ENCODE measurements at places on chromosomes 3 and 15. TPM values are rescaled to one million over a fixed set of nuclear protein-coding genes. Genes with fewer than 3 reads are reported as not detected.
A peak's percentile ranks its signal among the peaks of the same experiment; 100 is the strongest.

PLIN1 gene
- under 0.01 TPM for total RNA-seq

DNA sequence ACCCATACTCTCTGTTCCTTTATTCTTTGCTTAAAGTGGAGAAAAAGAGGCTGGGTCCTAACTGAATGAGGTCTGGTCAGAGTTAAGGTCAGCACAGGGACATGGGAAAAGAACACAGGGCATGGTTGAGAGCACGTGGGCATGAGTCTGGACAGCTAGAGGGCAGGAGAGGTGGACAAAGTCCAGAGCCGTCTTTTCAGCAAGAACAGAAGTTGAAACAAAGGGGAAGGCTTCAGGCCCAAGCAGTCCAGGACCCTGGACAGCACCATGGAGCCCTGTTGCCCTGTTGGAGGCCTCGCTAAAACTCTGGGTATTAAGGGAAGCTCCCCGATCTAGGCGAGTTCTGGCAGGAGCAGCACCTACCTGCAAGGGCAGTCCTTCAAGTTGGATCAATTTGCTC lies 50.7 kb downstream of the XYLB start:
- DNase-seq, result peak; percentile 38

GRCh38 chr3:45261333-45262110 lies 35.4 kb upstream of the TMEM158 start:
- no peak for DNase-seq

GUCA1C gene
- total RNA-seq, result not detected

NGRN gene
- 31.0 TPM for total RNA-seq

GRCh38 chr15:99957642-99958013 lies 224.4 kb upstream of the LYSMD4 start:
- DNase-seq, result no peak

GP5 gene
- total RNA-seq, result 0.27 TPM

DNA sequence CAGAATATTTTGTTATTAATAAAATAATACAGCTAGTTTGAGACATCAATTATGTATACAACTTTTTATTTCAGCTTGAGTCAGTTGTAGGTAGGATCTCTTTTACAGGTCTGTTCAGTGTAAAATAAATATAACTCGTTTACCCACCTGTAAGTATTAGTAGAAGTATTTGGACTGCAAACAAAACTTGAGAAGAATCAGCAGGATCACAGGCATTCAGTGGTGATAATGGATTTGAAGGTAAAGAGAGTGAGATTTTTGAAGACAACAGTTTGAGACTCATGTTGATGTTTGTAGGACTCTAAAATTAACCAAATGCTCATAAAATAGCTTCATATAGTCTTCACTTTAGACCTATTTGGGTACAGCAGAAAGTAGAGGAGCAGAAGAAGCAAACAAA lies 35.5 kb upstream of the CCNB2 start:
- DNase-seq, result no peak

DNA sequence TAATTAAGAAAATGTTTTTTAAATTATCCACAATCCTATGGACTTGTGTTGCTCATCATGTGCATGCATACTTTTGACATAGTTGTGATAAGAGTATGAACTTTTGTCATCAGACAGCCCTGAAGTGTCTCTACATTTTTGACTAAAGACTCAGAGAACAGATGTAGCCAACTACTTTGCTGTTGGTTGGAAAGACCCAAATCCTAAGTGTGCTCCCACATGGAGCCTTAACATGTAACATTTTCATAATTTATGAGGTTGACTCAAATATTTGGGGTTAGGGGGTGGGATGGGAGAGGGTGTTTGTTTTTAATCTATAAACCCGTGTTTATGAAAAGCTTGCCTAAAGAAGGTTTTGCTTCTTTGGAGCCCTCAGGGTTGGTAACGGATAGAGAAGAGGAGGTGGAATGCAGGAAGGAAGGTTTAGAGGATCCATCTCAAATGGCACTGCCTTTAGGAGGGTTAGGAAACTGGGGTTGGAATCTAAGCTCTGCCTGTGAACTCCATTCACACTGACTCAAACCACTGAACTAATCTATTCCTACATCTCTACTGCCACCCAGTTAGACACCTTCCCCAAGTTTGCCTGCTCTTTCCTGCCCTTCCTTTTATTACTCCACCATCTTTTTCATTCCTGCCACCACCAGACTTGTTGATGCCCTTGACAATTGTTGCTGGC lies 3.7 kb downstream of the BOC start:
- DNase-seq, result no peak

GRCh38 chr15:94246016-94246415 lies 14.7 kb downstream of the MCTP2 start:
- no peak for DNase-seq

GRCh38 chr15:77986891-77987764 lies 90.4 kb downstream of the TBC1D2B start:
- DNase-seq, result no peak

- no peak for DNase-seq
Observed at GRCh38 chr3:143330296-143330868, 210.8 kb downstream of the CHST2 start.

DNA sequence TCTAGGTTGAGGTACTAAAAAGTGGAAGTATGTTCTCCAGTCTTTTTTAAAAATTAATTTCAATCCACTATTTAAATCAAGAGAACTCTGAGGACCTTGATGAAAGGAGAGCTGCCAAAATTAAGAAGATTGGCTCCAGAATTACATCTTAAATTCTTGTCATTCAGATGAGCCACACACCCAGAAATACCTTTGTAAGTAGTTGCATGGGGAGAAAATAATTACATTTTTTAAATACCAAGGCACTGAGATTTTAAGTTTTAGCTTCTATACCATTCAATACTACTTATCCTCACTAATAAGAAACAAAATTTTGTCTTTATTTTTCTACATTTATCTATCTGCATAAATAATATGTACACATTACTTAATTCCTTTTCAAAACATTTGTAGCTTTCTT lies 1132.8 kb downstream of the OTOL1 start:
- no peak for DNase-seq

ITGA11 gene
- total RNA-seq, result 0.27 TPM

DNA sequence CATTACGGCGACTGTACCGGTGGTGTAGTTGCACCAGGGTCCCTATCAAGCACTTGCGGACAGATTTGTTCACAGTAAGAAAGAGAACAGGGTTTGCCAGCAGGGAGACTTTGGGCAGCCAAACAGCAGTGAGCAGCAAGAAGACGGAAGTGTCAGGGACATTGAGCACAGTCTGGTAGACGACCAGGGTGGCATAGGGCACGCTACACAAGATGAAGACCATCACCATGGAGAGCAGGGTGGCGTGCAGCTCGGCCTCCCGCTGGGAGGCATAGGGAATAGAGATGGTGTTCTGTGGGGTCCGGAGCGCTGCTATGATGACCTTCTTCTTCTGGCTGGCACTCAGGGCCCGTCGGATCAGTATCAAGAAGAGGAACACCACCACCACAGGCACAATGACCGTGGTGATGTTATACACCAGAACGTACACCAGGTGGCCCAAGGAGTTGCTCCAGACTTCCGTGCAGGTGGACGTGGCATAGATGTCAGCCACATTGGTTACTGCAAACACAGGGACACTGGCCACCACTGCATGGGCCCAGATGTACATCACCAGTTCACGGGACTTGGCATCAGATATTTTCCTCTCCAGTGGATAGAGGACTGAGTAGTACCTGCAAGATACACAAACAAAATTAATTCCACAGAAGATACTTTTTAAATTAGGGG lies 19.1 kb upstream of the FSIP1 start:
- peak; percentile 20 for DNase-seq

DNA sequence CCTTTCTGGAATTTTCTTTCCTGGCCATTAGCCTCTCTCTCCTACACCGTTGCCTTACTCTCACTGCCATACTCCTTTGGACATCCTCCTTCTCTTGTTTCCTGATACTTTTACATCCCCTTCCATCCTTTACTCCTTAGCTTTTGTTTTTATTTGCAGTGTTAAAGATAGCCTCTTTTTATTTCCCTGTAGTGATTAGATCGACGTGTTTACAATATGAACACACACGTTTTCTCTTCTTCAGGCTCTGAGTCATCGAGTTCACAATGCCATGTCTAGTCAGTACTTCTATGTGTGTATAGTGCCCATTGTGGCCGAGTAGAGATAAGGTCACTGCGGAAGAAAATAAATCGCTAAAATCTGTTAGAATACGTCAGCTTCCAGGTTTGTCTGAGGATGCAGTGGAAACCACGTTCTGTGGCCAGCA lies 208.5 kb downstream of the LPP start:
- DNase-seq, result no peak

- peak; percentile 11 for DNase-seq
Observed at GRCh38 chr3:151283907-151284461, 5.6 kb upstream of the P2RY14 start.

DNA sequence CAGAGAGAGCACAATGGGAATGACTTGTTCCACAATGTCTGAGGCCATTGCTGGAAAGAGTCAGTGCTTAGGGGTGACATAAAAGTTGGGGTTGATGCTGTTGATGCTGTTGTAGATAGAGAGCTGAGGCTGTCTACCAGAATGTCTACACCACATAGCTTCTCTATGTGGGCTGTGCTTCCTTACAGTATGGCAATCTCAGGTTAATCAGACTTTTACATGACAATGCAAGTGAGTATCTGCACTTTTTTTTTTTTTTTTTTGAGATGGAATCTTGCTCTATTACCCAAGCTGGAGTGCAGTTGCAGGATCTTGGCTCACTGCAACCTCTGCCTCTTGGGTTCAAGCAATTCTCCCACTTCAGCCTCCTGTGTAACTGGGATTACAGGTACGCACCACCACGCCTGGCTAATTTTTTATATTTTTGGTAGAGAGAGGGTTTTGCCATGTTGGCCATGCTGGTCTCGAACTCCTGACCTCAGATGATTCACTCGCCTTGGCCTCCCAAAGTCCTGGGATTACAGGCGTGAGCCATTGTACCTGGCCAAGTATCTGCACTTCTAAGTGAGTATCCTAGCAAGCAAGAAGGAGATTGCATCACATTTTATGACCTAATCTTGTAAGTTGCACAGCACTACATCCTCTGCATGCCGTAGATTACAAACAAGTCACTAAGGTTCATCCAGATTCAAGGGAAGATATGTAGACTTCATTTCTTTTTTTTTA lies 28.7 kb downstream of the DLEC1 start:
- no peak for DNase-seq

MYL3 gene
- total RNA-seq, result not detected

DNA sequence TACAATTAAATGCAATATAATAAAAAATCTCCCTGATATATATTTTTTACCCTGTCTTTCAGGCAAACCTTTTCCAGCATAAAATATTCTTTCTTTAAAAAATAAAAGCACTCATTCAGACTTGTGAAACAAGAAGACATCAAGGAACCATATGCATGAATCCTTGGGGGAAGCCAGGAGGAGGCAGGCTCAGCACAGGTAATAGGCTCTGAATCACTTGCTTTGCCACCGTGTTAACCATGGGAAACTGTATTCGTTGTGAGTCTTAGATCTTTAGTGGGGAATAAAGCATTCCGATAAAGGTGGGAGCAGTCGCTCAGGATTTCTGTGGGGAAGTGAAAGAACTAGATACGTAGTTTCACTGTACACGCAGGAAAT lies 42.4 kb downstream of the FBN1 start:
- no peak for DNase-seq

GRCh38 chr3:127342735-127343134 lies 54.9 kb upstream of the PRR20G start:
- no peak for DNase-seq

- peak; percentile 37 for DNase-seq
Observed at GRCh38 chr3:158918008-158918407, 116.2 kb downstream of the MFSD1 start.

CACNA2D3 gene
- total RNA-seq, result under 0.01 TPM

GRCh38 chr15:62844564-62845240 lies 197.8 kb upstream of the TPM1 start:
- DNase-seq, result no peak

TAGLN3 gene
- total RNA-seq, result not detected

DNA sequence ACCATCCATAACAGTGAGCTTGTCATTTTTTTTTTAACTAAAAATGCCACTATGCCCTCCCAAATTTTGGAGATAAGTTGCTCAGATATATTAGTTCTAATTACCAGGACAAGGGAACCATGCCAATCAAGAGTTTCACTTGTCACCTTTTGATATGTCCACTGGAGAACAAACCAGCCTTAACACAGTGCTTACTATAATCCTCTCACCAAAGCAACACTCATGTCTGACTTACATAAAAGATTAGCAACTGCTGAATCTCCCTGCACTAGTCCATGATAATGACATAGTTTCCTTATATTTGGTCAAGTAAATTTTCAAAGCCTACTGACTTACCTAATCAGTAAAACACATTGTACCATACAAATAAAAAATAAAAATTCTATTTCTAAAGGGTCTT lies 44.4 kb downstream of the TTBK2 start:
- DNase-seq, result no peak

- DNase-seq, result no peak
Observed at GRCh38 chr3:155086051-155086450, 5.9 kb downstream of the MME start.

PARP15 gene
- 7.0 TPM for total RNA-seq

GRCh38 chr3:10350324-10350985 lies 29.5 kb upstream of the SEC13 start:
- no peak for DNase-seq

NDN gene
- 59.2 TPM for total RNA-seq

DNA sequence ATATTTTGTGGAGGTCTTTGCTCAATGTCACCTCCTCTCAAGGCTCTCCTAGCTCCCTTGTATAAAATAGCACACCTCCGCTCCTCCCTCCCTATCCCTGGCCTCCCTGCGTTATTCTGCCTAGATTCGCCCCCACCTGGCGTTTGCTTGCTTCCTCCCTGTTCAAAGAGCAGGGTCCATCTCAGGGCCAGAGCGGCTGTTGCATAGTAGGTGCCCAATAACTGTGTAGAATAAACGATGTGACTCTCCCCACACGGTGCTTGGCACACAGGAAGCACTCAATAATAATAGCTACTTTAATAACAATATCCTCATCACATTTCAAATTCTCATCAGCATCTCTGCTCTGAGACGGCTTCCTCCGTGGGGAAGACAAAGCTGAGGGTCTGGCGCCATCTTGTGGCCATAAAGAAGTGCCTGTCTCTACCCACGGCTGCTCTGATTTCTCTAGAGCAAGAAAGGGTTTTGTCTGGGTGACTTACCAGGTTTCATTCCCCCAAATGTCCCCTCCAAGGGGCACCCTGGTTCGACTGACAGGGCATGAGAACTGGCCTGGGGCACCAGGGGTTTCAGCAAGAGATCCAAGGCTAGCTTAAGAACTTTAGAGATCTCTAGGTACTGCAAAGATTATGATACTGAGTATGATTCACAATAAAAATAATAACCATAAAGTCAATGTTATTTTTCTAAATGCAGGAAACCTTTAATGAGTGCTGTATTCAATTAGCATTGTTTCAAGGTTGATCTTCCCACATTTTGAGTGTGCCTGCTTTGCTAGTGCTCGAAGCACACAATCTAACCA lies 16.1 kb downstream of the CD276 start:
- DNase-seq, result peak; percentile 90

DNA sequence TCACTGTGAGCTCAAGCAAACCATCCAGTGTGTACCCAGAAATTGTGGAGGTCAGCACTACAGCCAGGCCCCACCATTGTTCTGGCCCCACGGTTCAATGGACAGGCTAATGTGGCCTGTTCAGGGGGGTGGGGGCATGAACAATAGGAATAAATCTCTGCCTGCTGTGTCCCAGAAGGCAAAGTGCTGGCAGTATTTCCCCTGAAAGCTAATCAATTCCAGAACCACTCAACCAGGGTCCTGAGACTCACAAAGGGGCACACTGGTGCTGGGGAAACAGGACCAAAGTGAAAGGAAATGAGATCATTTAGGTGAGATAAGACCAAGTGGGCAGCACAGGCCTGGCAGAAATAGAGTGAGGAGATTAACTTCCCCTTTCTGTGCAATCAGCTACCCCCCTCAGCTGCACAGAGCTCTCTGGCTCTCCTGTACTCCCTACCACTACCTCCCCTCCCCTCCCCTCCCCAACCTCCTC lies 11.5 kb downstream of the CRYGS start:
- peak; percentile 67 for DNase-seq

All from hematopoietic multipotent progenitor cell (in vitro differentiated cells).